ENCODE measurements at places on chromosomes 1 and 21. TPM values are rescaled to one million over a fixed set of nuclear protein-coding genes. Genes with fewer than 3 reads are reported as not detected.

DNA sequence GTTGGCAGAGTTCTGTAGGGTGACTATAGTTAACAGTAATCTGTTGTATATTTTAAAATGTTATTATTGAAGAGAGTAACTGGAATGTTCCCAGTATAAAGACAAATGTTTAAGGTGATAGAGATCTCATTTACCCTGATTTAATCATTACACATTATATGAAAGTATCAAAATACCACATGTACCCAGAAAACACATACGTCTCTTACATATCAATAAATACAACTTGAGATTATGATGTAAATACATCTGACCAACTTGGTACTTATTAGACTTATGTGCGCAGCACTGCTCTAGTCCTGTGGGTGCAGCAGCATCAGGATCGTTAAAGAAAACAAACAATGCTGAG, 670 bp upstream of the PARK7 start:
- H3K36me3 ChIP-seq: 0 out of 2 replicates have a peak, but pooled peaks cover 13% of the 10 kb centered on the region
- no peak for DNase-seq
- H3K4me3 ChIP-seq: peak overlapping the region; percentile 96
- H3K27me3 ChIP-seq: no peaks in the 10 kb centered on the region
- H3K4me1 ChIP-seq: peaks cover 15% of the 10 kb centered on the region

GRCh38 chr1:81833722-81834121, 33.0 kb downstream of the ADGRL2 start:
- H3K4me3 ChIP-seq: no peak overlapping the region
- no peaks in the 10 kb centered on the region for H3K27me3 ChIP-seq
- H3K4me1 ChIP-seq: no peaks in the 10 kb centered on the region
- no peaks in the 10 kb centered on the region for H3K36me3 ChIP-seq

- no peaks in the 10 kb centered on the region for H3K36me3 ChIP-seq
- no peak for DNase-seq
- no peak overlapping the region for H3K4me3 ChIP-seq
- H3K27me3 ChIP-seq: no peaks in the 10 kb centered on the region
- peaks cover 37% of the 10 kb centered on the region for H3K4me1 ChIP-seq
These were observed 110.1 kb downstream of the CDC7 start for GRCh38 chr1:91610789-91611188.

DNA sequence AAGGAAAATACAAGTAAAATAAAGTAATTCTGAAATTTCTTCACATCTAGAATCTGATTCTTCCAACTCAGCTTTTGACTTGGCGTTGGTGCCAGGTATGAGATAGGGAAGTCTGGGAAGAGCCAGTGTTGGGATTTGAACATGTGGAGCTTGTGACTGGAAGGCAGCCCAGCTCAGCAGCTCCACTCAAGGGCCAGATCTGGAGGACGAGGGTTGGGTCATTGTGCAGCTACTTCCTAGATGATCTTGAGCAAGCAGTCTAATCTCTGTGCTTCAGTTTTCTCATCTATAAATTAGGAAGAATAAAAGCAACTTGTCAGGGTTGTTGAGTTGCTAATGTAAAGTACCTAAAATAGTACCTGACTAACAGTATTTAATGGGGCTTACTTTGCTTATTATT, 5.0 kb downstream of the ADARB1 start:
- H3K36me3 ChIP-seq: no peaks in the 10 kb centered on the region
- no peak for DNase-seq
- no peaks in the 10 kb centered on the region for H3K27me3 ChIP-seq
- no peaks in the 10 kb centered on the region for H3K4me1 ChIP-seq
- H3K4me3 ChIP-seq: no peak overlapping the region
- H3K27ac ChIP-seq: no peak overlapping the region

GRCh38 chr1:172176206-172176605, 244.3 kb upstream of the C1orf105 start:
- no peaks in the 10 kb centered on the region for H3K4me1 ChIP-seq
- H3K36me3 ChIP-seq: no peaks in the 10 kb centered on the region
- no peak overlapping the region for H3K27ac ChIP-seq
- DNase-seq: no peak
- H3K4me3 ChIP-seq: no peak overlapping the region

GRCh38 chr1:210917560-210918169, 216.3 kb downstream of the KCNH1 start:
- H3K36me3 ChIP-seq: no peaks in the 10 kb centered on the region
- no peaks in the 10 kb centered on the region for H3K4me1 ChIP-seq
- no peak overlapping the region for H3K27ac ChIP-seq
- DNase-seq: no peak

GRCh38 chr1:109484519-109484975, 842 bp downstream of the ATXN7L2 start:
- no peak for DNase-seq
- H3K27ac ChIP-seq: no peak overlapping the region
- peaks cover 30% of the 10 kb centered on the region for H3K27me3 ChIP-seq
- H3K4me3 ChIP-seq: peak overlapping the region; percentile 68
- no peaks in the 10 kb centered on the region for H3K36me3 ChIP-seq
- H3K4me1 ChIP-seq: peaks cover 11% of the 10 kb centered on the region

DNA sequence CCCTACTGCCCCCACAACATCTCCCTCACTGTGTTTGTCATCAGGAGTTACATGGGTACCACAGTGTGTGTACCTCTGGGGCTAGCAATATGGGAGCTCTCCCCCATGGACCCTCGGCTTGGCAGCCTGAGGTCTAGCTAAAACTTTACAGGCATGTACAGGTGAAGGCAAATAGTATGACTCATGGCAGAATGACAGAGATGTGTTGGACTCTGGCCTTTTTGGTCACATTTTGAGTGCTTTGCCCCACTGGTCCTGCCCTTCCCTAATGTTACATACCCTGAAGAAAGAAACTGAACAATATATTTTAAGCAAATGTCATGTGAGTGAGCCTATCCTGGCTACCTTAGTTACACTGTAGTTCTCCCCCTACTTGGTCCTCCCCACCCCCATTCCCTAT, 124.0 kb downstream of the NGF start:
- no peak overlapping the region for H3K4me3 ChIP-seq
- no peak overlapping the region for H3K27ac ChIP-seq
- H3K4me1 ChIP-seq: peaks cover 55% of the 10 kb centered on the region
- no peak for DNase-seq

DNA sequence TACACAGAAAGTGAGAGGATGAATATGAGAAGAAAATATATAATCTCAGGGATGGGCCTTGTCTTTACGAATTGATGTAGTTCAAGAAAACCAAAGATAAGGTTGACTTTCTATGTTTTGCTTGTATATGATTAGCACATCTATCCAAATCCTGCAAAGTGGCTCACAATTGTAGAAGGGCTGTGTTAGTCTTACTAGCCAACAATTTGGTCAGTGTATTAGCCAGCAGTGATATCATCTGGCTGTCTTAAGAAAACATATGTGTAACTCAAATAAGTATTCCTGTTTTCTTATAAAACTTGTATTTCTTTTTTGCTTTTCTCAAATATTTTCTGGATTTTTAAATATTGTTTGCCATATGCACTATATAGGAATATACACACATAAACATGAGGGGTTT, 5.5 kb downstream of the SDCCAG8 start:
- peaks cover 16% of the 10 kb centered on the region for H3K4me1 ChIP-seq
- no peaks in the 10 kb centered on the region for H3K36me3 ChIP-seq
- H3K4me3 ChIP-seq: no peak overlapping the region
- no peak for DNase-seq

GRCh38 chr1:217091561-217091960, 368.3 kb upstream of the ESRRG start:
- H3K4me3 ChIP-seq: no peak overlapping the region
- H3K36me3 ChIP-seq: no peaks in the 10 kb centered on the region
- H3K27me3 ChIP-seq: no peaks in the 10 kb centered on the region
- no peak overlapping the region for H3K27ac ChIP-seq

DNA sequence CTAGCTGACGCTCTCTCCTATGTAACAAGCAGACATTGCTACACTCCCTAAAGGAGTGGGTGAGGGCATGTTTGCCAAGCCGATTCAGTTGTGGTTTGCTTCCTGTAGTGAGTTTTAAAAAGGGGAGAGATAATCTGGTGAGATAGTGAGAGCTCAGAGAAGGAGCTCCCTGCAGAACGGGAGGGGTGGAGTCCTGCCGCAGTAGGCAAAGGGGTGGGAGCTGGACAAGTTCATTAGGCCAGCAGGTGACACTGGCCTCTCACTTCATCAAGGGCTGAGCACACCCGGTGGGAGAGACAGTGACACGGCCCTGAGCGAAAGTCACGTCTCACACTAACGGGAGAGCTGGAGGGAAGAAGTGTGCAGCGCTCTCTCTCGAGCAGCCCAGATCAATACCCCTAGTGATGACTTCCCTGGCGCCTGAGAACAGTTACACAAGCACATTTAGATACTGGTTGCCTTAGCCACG, 144.0 kb upstream of the CD34 start:
- peaks cover 5% of the 10 kb centered on the region for H3K4me1 ChIP-seq
- H3K27me3 ChIP-seq: no peaks in the 10 kb centered on the region
- DNase-seq: no peak
- H3K27ac ChIP-seq: no peak overlapping the region

GRCh38 chr1:47438165-47439016, 547 bp downstream of the FOXD2 start:
- H3K36me3 ChIP-seq: no peaks in the 10 kb centered on the region
- H3K4me3 ChIP-seq: peak overlapping the region; percentile 68
- peak overlapping the region; percentile 56 for H3K27ac ChIP-seq
- 0 out of 2 replicates have a peak, but pooled peaks cover 6% of the 10 kb centered on the region for H3K4me1 ChIP-seq
- no peaks in the 10 kb centered on the region for H3K27me3 ChIP-seq

The FMO3 gene
- total RNA-seq: not detected

DNA sequence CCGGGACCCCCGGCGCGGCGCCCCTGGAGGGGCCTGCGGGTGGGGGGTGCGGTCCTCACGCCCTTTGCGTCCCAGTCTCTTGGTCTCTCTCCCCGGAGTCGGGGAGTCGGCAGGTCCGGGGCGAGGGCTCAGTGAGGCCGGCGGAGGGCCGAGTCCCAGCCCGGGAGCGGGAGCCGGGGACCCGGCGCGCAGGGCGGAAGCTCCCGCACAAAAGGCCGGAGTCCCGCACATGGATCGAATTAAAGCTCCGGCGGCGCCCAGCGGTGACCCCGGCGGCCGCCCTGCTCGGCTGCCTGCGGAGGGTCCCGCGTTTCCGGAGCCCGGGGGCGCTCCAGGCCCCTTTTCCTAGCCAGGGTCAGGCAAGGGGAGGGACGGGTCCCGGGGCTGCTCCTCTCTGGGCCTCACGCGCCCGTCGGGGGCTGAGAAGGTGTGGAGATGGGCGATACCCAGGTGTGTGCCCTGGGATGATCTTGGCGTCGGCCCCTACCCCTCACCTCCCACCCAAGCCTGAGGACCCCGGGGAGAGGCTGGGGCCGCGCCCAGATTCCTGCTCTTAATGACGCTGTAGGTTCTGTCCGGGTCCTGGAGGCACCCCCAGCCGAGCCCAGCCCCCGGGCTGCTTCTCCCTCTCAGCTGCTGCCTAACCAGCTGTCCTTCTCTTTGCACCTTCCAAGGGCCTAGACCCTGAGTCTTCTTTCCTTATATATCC, 512 bp downstream of the FBLIM1 start:
- DNase-seq: no peak
- peaks cover 15% of the 10 kb centered on the region for H3K4me1 ChIP-seq
- peak overlapping the region; percentile 16 for H3K27ac ChIP-seq
- peak overlapping the region; percentile 72 for H3K4me3 ChIP-seq
- no peaks in the 10 kb centered on the region for H3K27me3 ChIP-seq

The FAM72C gene
- 1.7 TPM for total RNA-seq

DNA sequence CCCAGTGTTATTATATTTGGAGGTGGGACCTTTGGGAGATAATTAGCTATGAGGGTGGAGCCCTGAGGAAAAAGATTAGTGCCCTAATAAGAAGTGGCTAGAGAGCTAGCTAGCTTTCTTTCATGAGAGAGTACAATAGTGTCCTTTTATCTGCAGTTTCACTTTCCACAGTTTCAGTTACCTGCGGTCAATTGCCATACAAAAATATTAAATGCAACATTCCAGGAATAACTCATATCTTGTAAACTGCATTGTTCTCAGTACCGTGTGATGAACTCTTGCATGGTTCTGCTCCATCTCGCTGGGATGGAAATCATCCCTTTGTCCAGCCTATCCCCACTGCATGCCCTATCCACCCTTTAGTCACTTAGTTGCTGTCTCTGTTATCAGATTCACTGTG, 201.6 kb downstream of the RWDD3 start:
- no peaks in the 10 kb centered on the region for H3K36me3 ChIP-seq
- H3K27me3 ChIP-seq: peaks cover 23% of the 10 kb centered on the region
- DNase-seq: no peak

- peaks cover 3% of the 10 kb centered on the region for H3K36me3 ChIP-seq
- H3K27ac ChIP-seq: no peak overlapping the region
- peaks cover 6% of the 10 kb centered on the region for H3K4me1 ChIP-seq
- H3K4me3 ChIP-seq: no peak overlapping the region
These were observed 1.2 kb upstream of the ADPRS start for GRCh38 chr1:36087233-36088123.

- H3K4me1 ChIP-seq: peaks cover 4% of the 10 kb centered on the region
- no peak for DNase-seq
- H3K4me3 ChIP-seq: no peak overlapping the region
- no peak overlapping the region for H3K27ac ChIP-seq
- H3K27me3 ChIP-seq: no peaks in the 10 kb centered on the region
These were observed 5.3 kb downstream of the PADI2 start for GRCh38 chr1:17113963-17114362.

The KCNJ6 gene
- total RNA-seq: not detected

DNA sequence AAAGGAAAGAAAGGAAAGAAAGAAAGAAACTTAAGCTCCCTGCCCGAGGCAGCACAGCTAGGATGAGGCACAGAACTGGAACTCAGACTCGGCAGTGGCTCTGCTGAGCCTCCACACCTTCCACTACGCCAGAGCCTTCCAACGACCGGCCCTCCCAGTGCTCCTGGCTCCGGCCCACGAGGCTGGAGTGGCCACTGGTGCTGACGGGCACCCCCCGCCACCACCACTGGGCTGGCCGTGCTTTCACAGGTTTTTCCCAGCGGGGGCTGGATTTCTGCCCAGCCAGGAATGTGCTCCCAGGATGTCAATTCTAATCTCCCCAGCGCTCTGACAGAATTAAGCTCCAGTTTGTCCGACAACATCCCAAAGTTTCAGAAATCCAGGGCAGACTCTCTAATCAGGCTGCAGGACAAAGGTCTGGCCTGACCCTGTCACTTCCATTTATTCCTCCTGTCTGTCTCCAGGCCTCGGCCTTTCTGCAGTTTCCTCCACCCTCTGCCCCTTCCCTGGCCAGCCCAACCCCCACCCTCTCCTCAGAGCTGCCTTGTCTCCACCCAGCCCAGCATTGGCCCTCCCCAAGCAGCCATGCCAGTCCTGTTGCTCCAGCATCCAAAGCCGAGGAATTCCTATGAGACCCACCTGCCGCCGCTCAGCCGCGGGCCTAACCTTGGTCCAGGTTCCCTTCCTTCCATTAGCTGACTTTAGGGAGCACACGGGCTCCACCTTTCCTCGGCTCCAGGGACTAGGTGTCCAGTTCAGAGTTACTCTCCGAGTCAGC, 81.9 kb downstream of the CASZ1 start:
- H3K4me3 ChIP-seq: no peak overlapping the region
- H3K27ac ChIP-seq: no peak overlapping the region
- H3K4me1 ChIP-seq: no peaks in the 10 kb centered on the region

The AUNIP gene
- 11.0 TPM for total RNA-seq

DNA sequence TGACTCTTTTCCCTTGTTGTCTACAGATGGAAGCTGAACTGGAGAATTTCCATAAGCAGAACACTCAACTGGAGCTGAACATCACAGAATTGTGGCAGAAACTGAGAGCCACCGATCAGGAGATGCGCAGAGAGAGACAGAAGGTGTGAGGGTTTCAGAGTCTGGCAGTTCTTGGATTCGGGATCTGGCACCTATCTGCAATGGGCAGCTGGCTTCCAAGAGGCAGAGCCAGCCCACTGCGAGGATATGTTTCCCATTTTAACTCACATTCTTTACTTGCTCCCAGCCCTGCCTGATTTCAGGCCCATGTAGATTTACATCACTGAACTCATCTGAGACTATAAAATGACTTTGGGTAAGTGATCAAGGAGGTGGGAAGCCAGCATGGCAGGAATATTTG, 37.3 kb upstream of the TMEM125 start:
- no peaks in the 10 kb centered on the region for H3K36me3 ChIP-seq
- no peak for DNase-seq
- H3K4me3 ChIP-seq: no peak overlapping the region
- peaks cover 16% of the 10 kb centered on the region for H3K4me1 ChIP-seq
- no peak overlapping the region for H3K27ac ChIP-seq
- H3K27me3 ChIP-seq: no peaks in the 10 kb centered on the region

The TTC22 gene
- 24.1 TPM for total RNA-seq
